ENCODE measurements at places on chromosomes 5 and 9. TPM values are rescaled to one million over a fixed set of nuclear protein-coding genes. Genes with fewer than 3 reads are reported as not detected.

DNA sequence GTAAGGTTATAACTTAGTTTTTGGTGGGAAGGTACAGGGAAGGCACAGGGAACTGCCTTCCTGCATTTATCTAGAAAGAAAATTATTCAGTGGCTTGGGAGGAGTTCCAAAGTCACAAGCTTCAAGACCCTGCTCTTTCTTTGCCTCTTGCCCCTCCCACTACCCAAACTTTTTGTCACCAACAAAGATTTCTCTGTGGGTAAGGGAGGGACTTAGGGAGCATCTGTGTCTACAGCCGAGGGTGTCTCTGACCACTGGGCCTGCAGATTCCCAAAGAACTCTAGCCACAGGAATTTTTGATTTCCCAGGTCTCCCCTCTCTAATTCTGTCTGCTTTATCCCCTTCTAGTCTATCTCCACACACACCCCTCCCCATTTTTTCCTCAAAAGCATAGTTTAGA is 2.1 kb downstream of the ECSCR start:
- no peak for DNase-seq

DNA sequence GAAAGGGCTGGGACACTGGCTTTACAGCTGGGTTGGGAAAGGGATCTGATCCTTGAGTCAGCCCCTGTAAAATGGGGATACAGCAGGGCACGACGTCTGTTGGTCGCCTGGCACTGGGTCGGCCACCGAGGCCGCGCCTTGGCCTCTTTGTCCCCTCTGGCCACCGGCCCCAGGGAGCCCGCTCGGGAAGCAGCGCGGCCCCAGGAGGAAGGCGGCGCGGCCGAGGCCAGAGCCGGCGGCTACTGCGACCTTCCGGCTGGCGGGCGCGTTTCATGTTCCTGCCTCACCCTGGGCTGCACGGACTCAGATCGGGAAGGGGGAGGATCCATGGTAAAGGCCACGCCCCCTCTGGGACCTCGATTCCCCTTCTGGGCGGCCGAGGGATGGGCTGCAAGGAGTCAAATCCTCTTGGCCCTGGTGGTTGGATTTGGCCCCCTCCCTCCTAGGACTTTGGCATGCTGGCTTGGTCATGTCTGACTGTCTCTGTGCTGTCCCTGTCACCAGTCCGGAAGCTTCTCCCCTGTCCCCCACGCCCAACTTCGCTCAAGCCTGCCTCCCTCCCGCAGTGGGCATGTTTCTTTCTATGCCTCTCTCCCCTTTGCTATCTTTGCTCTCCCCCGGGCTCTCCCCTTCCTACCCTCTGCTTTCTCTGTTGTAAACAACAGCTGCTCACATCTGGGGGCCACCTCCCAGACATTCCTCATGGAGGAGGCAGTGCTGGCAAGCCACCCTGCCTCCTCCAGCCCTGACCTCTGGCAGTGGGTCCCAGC is 25.8 kb downstream of the FPGS start:
- peak; percentile 99 for DNase-seq

The VCAN gene
- 404 TPM for total RNA-seq

- DNase-seq, result no peak
These were observed 154.0 kb downstream of the GABBR2 start for GRCh38 chr9:98554752-98555151.

The ZNF454 gene
- 12.8 TPM for total RNA-seq

The GOLM1 gene
- total RNA-seq, result 82.1 TPM

Measured in GM23338 (cell line).